ENCODE measurements at places on chromosomes 16 and 17.

- DNase-seq = no peak
These were observed 123.6 kb upstream of the MED13 start for GRCh38 chr17:62188713-62189112.

DNA sequence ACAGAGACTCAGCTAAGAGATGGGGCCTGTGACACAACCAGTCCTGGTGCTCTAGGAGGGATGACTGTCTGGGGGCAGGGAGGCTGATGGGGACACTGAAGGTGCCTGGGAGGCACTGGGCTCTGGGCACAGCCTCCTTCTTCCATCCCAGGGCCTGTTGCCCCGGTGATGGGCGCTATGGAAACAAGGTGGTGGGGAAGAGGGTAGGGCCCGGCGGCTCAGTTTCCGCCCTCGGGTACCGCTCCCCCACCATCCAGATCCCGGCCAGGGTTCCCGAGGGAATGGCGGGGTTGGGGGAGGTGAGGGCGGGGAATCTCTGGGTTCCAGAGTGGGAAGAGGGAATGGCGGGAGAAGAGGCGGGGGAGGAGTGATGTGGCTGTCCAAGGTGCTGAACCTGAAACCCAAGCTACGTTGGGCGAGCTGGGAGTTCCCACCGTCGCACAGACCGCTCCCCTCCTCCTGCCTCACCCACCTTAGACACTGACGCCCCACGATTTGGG lies 981 bp downstream of the KCNH4 start:
- DNase-seq = no peak

GRCh38 chr17:27283060-27283459 lies 10.9 kb upstream of the WSB1 start:
- DNase-seq = no peak

DNA sequence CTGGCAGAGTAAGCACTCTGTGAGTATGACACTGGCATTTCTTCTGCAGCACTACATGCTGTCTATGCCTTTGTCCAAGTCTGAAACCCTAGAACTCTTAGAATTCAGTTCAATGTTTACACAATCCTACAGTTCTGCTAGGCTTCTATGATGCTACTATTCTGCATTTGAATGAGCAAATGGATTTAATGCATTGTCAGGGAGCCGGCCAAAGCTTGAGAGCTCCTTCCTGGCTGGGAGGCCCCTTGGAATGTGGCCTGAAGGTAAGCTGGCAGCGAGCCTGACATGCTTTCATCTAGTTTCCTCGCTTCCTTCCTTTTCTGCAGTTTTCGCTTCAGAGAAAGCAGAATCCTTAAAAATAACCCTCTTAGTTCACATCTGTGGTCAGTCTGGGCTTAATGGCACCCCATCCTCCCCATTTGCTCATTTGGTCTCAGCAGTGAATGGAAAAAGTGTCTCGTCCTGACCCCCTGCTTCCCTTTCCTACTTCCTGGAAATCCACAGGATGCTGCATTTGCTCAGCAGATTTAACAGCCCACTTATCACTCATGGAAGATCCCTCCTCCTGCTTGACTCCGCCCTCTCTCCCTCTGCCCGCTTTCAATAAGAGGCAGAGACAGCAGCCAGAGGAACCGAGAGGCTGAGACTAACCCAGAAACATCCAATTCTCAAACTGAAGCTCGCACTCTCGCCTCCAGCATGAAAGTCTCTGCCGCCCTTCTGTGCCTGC lies at the start of gene CCL2:
Gene CCL2 (plus strand): TSS at position 635 of the 730 bp plus-strand sequence. CDS start 65 bp downstream, at position 700.
- no peak for DNase-seq

- DNase-seq = no peak
These were observed 2.8 kb downstream of the RBFOX3 start for GRCh38 chr17:79607940-79608623.
